Stimulated activated CD8-positive, alpha-beta memory T cell treated with anti-CD3 and anti-CD28 coated beads, Interleukin-15, amount 100 ng/mL, for 1 hour (primary cell): ENCODE measurements at places on chromosomes 1 and 21.

DNA sequence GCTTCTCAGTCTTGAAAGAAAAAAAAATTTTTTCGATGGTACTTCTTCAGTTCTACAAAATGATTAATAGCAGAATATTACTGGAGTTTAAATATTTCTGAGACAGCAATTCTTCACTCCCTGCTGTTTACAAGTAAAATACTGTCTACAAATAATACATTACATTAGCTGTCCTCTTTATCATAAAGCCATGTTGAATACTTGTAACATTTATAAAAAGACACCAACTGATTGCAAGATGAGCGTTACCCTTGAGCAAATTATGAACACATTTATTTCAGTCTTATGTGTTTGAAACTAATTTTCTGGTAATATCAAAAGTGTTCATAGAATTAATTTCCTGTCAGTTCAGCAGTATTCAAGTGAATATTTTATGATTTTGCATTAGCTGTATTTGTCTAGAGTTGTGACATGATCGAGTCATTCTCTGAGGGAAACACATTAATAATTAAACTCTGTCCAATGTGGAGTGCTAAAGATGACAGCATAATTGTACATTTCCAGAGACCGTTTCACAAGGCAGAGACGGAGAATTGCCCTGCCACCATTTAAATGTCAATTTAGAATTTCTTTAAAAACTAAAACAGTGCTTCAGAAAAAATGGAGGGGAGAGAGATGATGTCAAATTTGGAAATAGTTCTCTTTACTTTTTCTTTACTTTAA, 1359.0 kb upstream of the ADGRL4 start:
- DNase-seq, result no peak

GRCh38 chr1:3908886-3909517, 8.9 kb upstream of the C1orf174 start:
- DNase-seq, result no peak

- no peak for DNase-seq
These were observed 5.1 kb upstream of the SPATC1L start for GRCh38 chr21:46189213-46189958.

DNA sequence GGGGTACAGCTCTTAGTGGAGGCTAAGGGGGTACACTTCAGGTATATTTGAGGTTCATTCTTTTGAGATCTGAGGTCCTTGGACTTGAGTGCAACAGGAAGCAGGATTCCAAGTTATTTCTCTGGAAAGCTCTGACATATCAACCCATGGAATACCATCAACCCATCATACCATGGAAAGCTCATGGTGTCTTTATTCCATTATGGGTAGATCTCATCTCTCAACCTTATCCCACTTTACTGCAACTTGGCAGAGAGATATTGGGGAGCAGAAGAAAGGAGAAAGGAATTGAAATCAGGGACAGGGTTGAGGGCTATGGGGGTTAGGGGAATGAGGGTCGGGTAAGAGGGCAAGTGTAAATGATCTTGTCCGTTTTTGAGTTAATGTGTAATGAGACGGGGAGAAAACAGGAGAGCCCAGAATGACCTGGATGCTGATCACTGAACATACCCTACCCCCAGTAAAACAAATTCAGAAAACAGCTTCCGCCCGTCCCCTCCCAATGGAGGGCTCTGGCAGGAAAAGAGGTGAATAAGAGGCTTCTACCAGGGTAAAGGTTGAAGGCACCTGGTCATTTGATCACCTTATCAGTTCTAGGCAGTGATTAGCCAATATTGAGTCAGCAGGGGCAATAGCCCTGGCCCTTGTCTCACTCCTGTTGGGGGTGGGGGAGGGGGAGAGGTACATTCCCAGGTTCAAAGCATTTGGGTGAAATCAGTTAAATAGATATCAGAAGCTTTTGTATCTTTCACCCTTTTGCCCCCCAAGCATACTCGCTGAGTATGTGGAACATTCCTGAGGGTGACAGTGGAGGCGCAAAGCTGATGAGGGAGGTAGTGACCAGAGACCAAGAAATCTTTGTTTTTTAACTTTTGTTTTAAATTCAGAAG, 622 bp upstream of the APOA2 start:
- DNase-seq, result no peak

GRCh38 chr1:24319962-24320361, 805 bp downstream of the GRHL3 start:
- no peak for DNase-seq

- DNase-seq, result no peak
These were observed 74.0 kb downstream of the MAB21L3 start for GRCh38 chr1:116185161-116185701.

DNA sequence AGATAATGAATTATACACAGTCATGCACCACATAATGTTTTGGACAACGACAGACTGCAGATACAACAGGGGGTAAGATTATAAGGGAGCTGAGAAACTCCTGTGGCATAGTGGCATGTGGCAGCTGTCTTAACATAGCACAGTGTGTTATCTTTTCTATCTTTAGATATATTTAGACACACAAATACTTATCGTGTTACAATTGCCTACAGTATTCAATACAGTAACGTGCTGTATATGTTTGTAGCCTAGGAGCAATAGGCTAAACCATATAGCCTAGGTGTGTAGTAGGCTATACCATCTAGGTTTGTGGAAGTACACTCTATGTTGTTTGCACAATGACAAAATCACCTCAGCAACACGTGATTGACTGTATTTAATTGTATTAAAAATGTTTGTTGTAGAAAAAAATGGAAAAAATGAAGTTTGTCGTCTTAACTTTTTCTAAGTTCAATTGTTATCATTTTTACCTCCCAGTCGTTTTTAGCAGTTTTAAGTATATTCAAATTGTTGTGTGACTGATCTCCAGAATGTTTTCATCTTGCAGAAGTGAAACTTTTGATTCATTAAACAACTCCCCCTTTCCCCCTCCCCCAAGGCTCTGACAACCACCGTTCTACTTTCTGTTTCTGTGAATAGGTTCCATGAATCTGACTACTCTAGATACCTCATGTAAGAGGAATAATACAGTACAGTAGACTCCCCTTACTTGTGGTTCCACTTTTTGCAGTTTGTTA, 351.0 kb upstream of the B3GALT2 start:
- no peak for DNase-seq

- no peak for DNase-seq
These were observed 66.9 kb upstream of the PRDX6 start for GRCh38 chr1:173410133-173410793.

GRCh38 chr1:25900219-25900618, 6.0 kb downstream of the STMN1 start:
- no peak for DNase-seq

- DNase-seq, result no peak
These were observed 59.6 kb downstream of the USP24 start for GRCh38 chr1:55155522-55155921.

GRCh38 chr1:1213345-1214265, at the start of gene TNFRSF4:
TSS of gene TNFRSF4 (minus strand) at chr1:1214153. CDS start at chr1:1214127, 26 bp downstream.
- no peak for DNase-seq

- DNase-seq, result no peak
These were observed 26.8 kb downstream of the CCN1 start for GRCh38 chr1:85607126-85607920.

DNA sequence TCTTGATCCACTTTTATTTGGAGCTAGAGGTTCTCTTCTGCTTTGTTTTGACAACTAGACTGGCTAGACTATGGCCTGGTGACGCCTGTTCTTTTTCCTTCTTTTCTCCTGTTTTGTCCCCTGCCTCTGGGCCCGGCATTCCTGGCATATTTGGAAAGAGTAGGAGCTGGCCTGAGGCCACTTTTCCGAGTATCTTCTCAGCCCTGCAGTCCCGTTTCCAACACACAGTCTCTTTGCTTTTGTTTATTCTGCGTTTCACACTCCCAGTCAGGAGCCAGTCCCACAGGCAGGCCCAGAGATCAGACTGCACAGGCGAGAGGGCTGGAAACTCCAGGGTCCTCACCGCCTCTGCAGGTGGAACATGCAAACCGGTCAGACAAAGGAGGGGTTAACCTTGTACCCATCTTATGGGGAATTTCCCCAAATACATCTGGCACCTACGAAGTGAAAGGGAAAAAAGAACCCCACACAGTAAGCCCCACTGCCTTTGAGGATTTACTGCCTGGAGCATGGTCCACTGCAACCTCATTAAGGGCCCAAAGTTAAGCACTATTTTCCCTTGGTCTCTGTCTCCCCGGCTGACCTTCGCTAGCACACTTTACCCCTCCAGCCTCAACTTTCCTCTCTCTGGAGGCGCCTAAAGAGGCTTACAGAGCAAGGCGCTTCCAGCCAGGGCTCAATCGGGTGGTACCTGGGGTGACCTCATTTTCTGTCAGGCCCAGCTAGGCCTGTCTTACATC, 141.1 kb downstream of the TOMM20 start:
- DNase-seq, result no peak
